ENCODE measurements at places on chromosomes 4 and X.

DNA sequence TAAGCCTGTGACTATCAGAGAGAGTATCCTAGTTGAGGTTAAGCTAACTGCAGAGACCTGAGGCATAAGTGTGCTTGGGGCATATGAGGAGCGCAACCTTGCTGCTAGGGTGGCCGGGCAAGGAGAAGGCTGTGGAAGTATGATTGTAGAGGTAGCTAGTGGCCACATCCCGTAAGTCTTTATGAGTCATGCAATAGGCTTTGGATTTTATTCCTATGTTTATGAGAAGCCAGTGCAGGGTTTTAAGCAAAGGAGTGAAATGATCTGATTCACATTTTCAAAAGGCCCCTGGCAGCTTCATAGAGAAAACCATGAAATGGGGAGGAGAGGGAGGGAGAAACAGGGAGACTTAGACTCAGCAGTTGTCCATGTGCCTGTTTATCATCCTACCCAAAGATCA, 92.1 kb upstream of the WDFY3 start:
- DNase-seq, result peak; percentile 8

DNA sequence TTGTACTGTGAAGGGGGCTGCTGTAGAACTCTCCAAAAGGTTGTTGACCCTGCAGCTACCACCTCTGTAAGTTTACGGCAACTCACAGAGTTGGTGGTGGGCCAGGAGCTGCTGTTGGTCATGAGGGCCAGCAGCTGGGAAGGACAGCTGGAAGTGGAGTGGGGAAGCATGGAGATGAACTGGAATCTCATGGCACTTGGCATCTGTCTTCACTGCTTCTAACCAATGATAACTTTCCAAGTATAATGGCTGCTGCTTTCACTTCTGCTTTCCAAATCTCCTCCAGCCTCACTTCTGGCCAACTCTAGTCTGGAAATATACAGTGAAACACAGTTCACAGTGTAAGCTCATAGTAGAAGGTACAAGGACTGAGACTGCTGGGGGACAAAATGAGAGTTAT, 126.5 kb upstream of the INTU start:
- no peak for DNase-seq

DNA sequence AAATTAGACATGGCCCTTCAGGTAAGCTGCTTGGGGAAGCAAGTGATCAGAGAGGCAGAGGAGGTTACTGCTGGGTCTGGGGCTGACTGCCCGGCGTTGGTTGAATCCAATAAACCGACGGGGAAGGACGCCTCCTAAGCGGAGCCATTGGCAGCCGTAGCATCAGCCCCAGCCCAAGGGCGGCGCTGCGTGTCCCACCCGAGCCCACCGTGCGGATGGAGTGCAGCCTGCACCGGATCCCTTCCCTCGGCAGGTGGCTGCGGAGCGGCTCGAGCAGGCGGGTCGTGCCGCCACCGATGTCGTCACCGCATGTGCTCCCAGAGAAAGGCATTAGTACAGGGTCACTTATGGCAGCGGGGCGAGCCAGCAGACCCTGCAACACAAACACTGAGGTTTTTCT, 82.1 kb downstream of the ALPK1 start:
- DNase-seq, result no peak

- no peak for DNase-seq
Measured at GRCh38 chr4:184150102-184150839, 67.4 kb downstream of the ENPP6 start.

GRCh38 chrX:135009057-135009610, 13.2 kb downstream of the RTL8B start:
- DNase-seq, result no peak

DNA sequence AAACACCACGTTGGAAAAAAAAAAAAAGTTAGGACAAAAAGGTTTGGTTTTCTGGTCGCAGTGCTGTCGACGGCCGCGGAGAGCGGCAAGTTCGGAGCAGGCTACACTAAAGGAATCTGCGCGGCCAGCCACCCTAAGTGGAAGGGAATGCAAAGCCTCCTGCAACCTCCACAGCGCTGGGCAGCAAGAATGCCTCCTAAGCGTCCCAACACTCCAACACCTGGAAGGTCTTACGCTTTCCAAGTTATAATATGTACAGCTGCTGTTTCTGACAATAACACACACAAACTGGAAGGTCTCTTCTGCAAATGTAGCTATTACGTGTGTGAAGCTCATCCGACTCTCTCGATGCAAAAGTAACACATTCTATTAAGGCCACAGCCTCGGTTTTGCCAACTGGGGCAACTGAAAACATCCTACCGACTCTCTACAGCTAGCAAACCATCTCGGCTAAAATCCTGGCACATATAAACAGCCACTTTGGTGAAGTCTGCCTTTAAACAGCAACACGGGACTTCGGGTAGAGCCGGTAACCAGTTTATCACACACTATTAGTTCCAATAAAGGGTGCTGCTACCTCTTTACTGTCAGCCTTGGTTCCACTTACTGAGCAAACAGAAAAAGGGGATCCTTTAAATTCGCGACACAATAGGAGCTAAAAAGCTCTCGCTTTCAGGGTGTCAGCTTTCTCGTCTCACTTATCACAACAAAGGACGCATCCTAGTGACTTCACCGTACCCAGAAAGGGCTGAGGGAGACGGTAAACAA, 895 bp downstream of the SMIM14 start:
- peak; percentile 64 for DNase-seq

DNA sequence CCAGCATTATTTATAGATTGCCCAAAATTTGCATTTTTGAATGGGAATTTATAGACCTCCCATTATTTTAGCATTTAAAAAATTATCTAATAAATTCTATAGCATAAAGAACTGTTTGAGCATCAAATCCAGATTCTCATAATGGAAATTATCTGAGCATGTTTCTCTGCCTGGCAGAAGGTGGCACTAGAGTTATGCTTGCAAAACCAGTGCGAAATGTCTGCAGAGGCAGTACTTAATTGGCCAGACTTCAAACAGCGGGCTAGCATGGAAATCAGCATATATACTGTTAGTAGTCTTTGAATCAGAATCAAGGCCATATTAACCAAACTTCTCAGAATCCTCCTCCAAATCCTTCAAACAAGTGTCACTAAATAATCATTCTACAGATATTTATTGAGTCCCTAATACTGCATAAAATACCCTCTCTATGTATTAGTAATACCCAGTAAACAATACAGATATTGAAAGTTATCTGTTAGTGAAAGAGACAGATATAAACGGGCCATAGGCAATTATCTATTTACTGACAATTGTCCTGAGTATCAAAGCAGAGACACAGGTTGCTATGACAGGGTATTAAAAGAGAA, 78.7 kb upstream of the DCLK2 start:
- peak; percentile 73 for DNase-seq

DNA sequence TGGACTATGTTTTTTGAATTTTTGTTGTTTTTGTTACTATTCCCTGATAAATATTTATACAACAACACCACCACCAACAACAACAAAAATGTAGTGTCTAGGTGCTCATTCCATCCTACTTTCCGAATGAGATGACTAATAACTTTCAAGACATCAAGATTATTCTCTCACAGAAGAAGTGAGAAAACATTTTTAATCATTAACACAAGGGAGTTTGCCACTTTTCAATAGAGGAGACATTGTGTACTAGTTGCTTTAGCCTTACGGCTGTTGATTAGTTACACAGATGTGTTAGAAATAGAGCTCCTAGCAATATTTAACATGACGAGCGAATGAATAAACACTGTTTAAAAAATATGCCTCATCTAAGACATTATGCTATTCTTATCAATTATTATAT, 898.8 kb downstream of the C4orf33 start:
- DNase-seq, result no peak

DNA sequence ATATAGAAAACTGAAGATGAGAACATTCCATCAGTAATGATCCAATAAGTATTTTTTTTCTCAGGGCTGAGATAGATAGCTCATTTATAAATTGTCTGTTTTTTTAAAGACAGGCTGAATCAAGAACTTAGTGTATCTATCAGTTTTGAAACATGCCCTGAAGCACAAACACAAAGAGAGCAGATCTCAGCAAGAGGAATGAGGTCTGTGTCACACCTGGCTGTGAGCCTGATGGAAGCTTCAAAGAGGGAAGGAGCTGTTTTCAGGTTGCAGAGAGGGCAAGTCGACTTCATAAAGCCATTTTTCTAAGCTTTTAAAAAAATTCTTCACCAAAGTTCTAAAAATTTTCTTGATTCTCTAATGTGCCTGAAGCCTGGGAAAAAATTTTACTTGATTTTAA, 434.9 kb downstream of the PDGFC start:
- DNase-seq, result peak; percentile 63

DNA sequence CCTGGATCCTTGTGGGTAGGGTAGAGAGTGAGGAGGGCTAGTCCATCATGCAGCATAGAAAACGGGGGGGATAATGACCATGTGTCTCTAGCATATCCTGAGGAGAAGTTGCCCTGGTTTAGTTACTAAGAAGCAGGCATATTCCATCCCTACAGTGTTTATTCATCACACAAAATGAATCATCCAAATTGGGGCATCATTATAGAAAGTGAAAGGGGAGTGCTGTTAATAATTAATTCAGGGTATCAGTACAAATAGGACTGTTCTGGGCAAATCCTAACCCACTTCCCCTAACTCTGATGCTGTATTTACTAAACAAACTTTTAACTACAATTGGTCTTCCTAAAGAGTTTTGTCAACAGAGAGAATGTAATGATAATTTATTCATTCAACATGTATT, 281.1 kb upstream of the ARX start:
- no peak for DNase-seq

- DNase-seq, result no peak
Measured at GRCh38 chr4:76192236-76192635, 21.4 kb downstream of the SCARB2 start.

GRCh38 chr4:6107114-6107791, 89.0 kb upstream of the C4orf50 start:
- no peak for DNase-seq

GRCh38 chrX:114798907-114799306, 215.0 kb downstream of the HTR2C start:
- no peak for DNase-seq

DNA sequence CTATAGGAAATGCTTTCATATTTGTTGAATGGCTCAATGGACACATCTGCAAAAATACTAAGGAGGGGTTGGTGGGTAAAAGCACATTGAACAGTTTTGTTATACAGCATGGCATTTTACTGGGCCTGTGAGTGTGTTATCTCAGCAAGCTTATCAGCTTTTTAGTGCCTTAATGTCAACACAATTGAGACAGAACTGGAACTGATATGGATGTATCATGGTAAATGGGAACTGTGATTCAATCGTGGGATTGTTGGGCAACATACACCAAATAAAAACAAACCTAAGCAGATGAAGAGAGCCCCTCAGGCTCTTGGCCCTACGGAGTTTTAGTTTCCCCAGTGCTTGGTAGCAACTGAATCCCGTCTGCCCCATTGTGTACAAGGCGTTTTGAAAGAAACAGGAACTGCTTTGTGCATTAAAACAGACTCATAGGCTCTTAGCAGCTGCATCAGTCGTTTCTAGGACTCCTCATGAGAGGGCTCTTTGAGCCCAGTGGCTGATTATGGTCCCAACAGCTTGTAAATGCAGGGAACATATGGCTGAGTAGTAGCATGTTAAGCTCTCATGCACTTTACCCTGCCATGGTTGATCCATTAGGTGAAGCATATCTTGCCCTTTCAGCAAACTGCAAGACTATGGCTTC, 7.3 kb downstream of the GPR119 start:
- no peak for DNase-seq

DNA sequence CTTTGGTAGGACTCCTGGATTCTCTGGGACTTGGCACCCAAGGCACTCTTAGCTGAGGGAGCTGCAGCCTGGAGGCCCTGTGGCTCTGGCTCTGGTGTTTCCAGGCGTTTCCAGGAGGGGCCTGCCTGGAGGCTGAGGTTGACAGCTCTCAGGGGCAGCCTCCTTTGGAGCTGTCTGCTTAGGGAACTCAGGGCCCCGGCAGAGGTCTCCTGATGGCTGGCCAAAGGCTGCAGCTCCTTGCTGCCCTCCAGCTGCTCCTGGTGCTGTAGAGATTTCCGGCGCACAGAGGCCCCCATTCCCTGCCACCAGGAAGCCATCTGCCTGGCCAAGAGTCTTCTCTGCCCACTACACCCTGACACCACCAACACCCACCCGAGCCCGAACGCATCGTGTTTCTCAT, 25.3 kb upstream of the ARHGEF38 start:
- DNase-seq, result no peak

DNA sequence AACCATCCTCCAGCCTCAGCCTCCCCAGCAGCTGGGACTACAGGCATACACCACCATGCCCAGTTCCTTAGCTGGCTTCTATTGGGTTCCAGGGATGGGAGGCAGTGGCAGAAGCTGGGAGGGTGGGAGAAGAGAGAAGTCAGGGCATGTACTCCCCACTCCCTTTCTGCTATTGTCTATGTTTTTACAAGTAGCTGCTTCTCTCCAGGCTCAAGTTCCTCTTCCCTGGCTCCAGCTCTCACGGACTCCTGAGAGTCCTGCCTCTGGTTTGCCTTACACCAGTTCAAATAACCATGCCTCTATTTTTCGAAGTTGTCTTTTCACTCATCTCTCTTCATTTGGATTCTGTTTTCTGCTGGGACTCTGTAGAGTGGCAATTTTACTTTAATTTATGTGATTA, 2.9 kb downstream of the TBC1D9 start:
- no peak for DNase-seq

DNA sequence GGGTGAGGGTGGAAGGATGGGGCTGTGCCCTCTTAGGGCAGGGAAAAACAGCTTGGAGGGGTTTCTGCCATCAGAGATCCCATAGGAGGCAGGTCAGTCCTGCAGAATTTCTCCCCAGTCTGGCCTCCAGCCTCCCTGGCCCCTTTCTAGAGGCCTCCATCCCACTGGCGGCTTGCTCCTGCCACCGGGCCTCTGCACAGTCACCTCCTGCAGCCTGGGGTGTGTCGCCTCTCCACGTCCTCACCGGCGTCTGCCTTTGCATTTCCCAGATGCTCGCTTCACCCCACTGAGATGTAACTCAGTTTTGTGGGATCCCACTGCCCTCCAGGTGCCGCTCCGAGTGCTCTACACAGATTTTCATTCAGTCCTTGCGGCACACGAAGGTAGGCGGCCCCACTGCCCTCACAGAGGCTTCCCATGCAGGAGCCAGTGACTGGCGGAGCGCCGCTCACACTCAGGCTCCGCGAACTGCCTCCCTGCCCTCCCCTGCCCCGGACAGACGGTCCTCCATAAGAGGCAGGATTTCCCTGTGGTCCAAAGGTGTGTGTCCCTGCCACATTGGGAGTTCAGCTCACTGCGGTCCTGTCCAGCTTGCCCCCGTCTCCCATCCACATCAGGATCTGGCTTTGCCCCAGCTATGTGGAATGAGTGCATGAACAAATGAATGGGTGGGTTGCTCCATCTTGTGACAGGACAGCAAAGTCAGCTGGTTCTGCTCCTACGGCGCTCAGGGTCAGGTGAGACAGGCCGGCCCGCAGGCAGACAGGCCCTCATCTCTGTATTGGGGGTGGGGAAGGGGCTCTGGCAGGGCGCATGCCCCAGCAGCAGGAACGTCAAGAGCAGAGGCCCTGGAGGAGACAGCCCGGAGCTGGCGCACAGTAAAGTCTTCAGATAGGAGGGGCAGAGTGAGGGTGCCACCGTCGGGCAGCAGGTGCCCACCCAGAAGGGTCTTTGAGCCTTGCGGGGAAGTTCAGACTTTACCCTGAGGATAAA, 2.7 kb upstream of the TMEM271 start:
- DNase-seq, result no peak

GRCh38 chr4:67460574-67460973, 84.7 kb downstream of the CENPC start:
- DNase-seq, result no peak
